Activated CD8-positive, alpha-beta memory T cell treated with anti-CD3 and anti-CD28 coated beads, Interleukin-2, amount 10 ng/mL, durations not matched to agents 7 days and 5 days (primary cell): ENCODE measurements at places on chromosomes 6 and 20. TPM values are rescaled to one million over a fixed set of nuclear protein-coding genes. Genes with fewer than 3 reads are reported as not detected.
A peak's percentile ranks its signal among the peaks of the same experiment; 100 is the strongest.

GRCh38 chr6:138970856-138971425 is 17.1 kb downstream of the REPS1 start:
- peaks cover 9% of the 10 kb centered on the region for H3K36me3 ChIP-seq
- no peak overlapping the region for H3K27ac ChIP-seq
- no peaks in the 10 kb centered on the region for H3K27me3 ChIP-seq
- peak; percentile 46 for DNase-seq
- H3K4me3 ChIP-seq: no peak overlapping the region

The TNF gene
- 65.1 TPM for total RNA-seq

GRCh38 chr6:122790028-122790422 is 967 bp downstream of the SMPDL3A start:
- H3K4me3 ChIP-seq: peak overlapping the region; percentile 83
- DNase-seq: no peak
- H3K27me3 ChIP-seq: peaks cover 63% of the 10 kb centered on the region
- no peaks in the 10 kb centered on the region for H3K36me3 ChIP-seq

The F13A1 gene
- not detected for total RNA-seq

DNA sequence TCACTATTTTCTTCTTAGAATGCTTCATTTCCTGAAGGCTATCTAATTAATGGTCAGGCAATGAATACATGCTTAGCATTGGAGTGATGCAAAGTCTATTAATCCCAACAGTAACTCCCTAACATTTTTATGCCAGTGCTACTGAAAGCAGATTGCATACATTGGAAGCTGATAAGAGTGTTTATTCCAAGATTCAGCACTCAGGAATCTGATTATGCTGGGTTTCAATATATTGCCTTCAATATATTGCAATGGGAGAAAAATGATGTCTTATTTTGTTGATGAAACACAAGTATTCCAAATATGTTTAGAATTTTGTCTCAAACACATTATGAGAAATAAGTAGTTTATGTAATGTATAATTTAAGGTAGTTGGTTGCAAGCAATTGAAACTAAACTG is 26.7 kb upstream of the TRDN start:
- no peaks in the 10 kb centered on the region for H3K36me3 ChIP-seq
- no peaks in the 10 kb centered on the region for H3K4me1 ChIP-seq
- no peak overlapping the region for H3K27ac ChIP-seq
- DNase-seq: no peak

- H3K27ac ChIP-seq: no peak overlapping the region
- no peak for DNase-seq
- no peaks in the 10 kb centered on the region for H3K36me3 ChIP-seq
- H3K4me3 ChIP-seq: no peak overlapping the region
Observed at GRCh38 chr6:130846501-130846900, 19.3 kb downstream of the SMLR1 start.

GRCh38 chr20:46056970-46057855 is 28.2 kb downstream of the SLC12A5 start:
- peaks cover 29% of the 10 kb centered on the region for H3K27me3 ChIP-seq
- peaks cover 30% of the 10 kb centered on the region for H3K4me1 ChIP-seq
- peaks cover 21% of the 10 kb centered on the region for H3K36me3 ChIP-seq
- H3K27ac ChIP-seq: no peak overlapping the region
- H3K4me3 ChIP-seq: no peak overlapping the region

- H3K4me3 ChIP-seq: no peak overlapping the region
- peaks cover 1% of the 10 kb centered on the region for H3K4me1 ChIP-seq
- H3K27ac ChIP-seq: no peak overlapping the region
- H3K27me3 ChIP-seq: peaks cover 8% of the 10 kb centered on the region
- H3K36me3 ChIP-seq: peaks cover 2% of the 10 kb centered on the region
- DNase-seq: no peak
Observed at GRCh38 chr20:37516811-37517750, 4.0 kb upstream of the NNAT start.

The PTK6 gene
- total RNA-seq: 0.21 TPM

The ECI2 gene
- 45.0 TPM for total RNA-seq

GRCh38 chr20:34089655-34090345 is 22.2 kb downstream of the EIF2S2 start:
- H3K4me3 ChIP-seq: no peak overlapping the region
- no peaks in the 10 kb centered on the region for H3K27me3 ChIP-seq
- H3K4me1 ChIP-seq: peaks cover 5% of the 10 kb centered on the region
- DNase-seq: no peak
- H3K27ac ChIP-seq: no peak overlapping the region

DNA sequence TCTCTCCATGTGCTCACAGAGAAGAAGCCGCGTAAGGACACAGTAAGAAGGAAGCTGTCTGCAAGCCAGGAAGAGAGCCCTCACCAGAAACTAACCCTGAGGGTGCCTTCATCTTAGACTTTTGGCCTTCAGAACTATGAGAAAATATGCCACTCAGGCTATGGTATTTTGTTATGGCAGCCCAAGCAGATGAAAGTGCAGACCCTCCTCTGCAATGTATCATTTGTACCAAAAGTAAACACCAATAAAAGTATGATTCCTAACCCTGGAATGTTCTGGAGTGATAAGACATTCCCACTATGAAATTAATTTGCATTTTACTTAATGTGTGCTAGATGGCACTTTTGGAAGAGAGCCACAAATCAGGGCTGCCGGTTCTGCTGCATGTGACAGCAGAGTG is 594.3 kb downstream of the UTRN start:
- H3K4me1 ChIP-seq: no peaks in the 10 kb centered on the region
- no peaks in the 10 kb centered on the region for H3K36me3 ChIP-seq
- no peak for DNase-seq
- H3K27ac ChIP-seq: no peak overlapping the region

DNA sequence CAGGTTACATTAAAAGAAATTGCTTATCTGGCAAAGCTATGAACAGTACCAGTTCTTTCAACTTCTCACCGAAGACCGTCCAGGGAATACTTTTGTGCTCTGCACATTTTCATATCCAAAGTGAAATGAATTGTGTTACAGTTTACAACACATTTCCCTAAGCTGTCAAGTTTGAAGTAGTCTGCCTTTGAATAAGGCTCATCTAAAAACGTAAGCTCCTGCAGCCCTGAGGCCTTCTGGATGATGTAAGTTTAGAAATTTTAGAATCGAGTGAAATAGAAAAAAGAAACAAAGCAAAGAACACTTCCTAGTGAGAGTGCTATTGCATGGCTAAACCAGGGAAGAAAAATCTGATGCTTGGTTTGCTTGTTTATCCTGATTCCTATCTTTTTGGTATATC is 653.8 kb downstream of the MMUT start:
- no peak overlapping the region for H3K4me3 ChIP-seq
- no peaks in the 10 kb centered on the region for H3K27me3 ChIP-seq
- H3K27ac ChIP-seq: no peak overlapping the region
- H3K36me3 ChIP-seq: no peaks in the 10 kb centered on the region
- DNase-seq: no peak

- H3K4me3 ChIP-seq: no peak overlapping the region
- H3K27me3 ChIP-seq: no peaks in the 10 kb centered on the region
- DNase-seq: no peak
- no peaks in the 10 kb centered on the region for H3K36me3 ChIP-seq
- H3K4me1 ChIP-seq: no peaks in the 10 kb centered on the region
Observed at GRCh38 chr6:126377594-126378153, 37.8 kb downstream of the CENPW start.

- H3K4me3 ChIP-seq: peak overlapping the region; percentile 86
- no peak for DNase-seq
- peaks cover 2% of the 10 kb centered on the region for H3K27me3 ChIP-seq
- peaks cover 51% of the 10 kb centered on the region for H3K4me1 ChIP-seq
- H3K36me3 ChIP-seq: peaks cover 8% of the 10 kb centered on the region
Observed at GRCh38 chr6:158560836-158561320, 987 bp downstream of the TMEM181 start.

GRCh38 chr20:22795871-22796270 is 211.5 kb upstream of the FOXA2 start:
- no peaks in the 10 kb centered on the region for H3K27me3 ChIP-seq
- H3K27ac ChIP-seq: no peak overlapping the region
- no peaks in the 10 kb centered on the region for H3K4me1 ChIP-seq
- DNase-seq: no peak

DNA sequence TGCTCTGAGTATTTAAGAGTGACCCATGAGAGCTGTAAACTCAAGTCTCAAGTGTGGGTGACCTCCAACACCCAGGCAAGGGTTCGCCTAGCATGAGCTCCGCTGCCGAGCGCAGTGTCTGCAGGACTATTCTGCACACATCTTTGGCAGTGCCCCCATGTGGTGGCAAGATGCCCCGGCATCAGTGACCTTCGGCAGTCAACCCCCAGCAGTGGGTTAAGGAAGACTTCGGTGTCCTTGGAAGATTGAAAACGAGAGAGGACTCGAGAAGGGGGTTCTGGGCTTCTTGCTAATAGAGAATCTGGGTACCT is 43.1 kb downstream of the RBM38 start:
- H3K4me3 ChIP-seq: no peak overlapping the region
- peaks cover 54% of the 10 kb centered on the region for H3K4me1 ChIP-seq
- peaks cover 5% of the 10 kb centered on the region for H3K36me3 ChIP-seq
- peaks cover 15% of the 10 kb centered on the region for H3K27me3 ChIP-seq
- peak overlapping the region; percentile 86 for H3K27ac ChIP-seq

GRCh38 chr20:48999890-49000870 is 45.9 kb upstream of the CSE1L start:
- peaks cover 33% of the 10 kb centered on the region for H3K36me3 ChIP-seq
- H3K4me1 ChIP-seq: no peaks in the 10 kb centered on the region
- DNase-seq: no peak
- H3K27me3 ChIP-seq: no peaks in the 10 kb centered on the region
- H3K27ac ChIP-seq: peak overlapping the region; percentile 9

GRCh38 chr6:132812756-132813172 is 1.6 kb upstream of the RPS12 start:
- peak overlapping the region; percentile 97 for H3K4me3 ChIP-seq
- H3K27me3 ChIP-seq: peaks cover 18% of the 10 kb centered on the region
- DNase-seq: no peak
- peaks cover 38% of the 10 kb centered on the region for H3K36me3 ChIP-seq

GRCh38 chr6:41677124-41677921 is 39.1 kb downstream of the MDFI start:
- no peak overlapping the region for H3K27ac ChIP-seq
- H3K4me3 ChIP-seq: no peak overlapping the region
- H3K36me3 ChIP-seq: no peaks in the 10 kb centered on the region

GRCh38 chr6:3444276-3445088 is 12.4 kb downstream of the SLC22A23 start:
- H3K4me1 ChIP-seq: no peaks in the 10 kb centered on the region
- H3K27ac ChIP-seq: no peak overlapping the region
- no peak for DNase-seq
- no peak overlapping the region for H3K4me3 ChIP-seq
- H3K36me3 ChIP-seq: no peaks in the 10 kb centered on the region

- H3K27ac ChIP-seq: peak overlapping the region; percentile 87
- DNase-seq: no peak
- peaks cover 19% of the 10 kb centered on the region for H3K36me3 ChIP-seq
- H3K4me1 ChIP-seq: peaks cover 72% of the 10 kb centered on the region
- no peaks in the 10 kb centered on the region for H3K27me3 ChIP-seq
Observed at GRCh38 chr6:75613056-75613501, 11.4 kb downstream of the SENP6 start.

GRCh38 chr6:26027491-26028211 is 59.6 kb upstream of the HFE start:
- peak overlapping the region; percentile 83 for H3K4me3 ChIP-seq
- peaks cover 8% of the 10 kb centered on the region for H3K36me3 ChIP-seq
- no peak for DNase-seq
- H3K27me3 ChIP-seq: peaks cover 10% of the 10 kb centered on the region

DNA sequence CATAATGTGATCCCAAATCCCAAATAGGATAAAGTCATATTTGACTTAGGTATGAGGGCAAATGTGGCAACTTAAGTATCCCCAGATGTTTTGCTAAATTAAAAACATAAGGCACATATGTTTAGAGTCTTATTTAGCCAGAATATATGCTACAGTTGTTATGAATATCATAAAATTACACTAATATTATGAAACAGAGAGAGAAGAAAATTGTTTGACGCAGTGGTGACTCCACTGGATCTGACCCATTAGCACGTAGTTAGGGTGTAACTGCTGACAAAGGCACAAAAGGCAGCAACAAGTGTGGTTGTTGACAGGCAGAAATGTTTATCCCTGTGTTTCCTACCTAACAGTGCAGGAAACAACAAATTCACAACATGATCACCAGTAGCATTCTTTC is 152.4 kb upstream of the THBS2 start:
- no peak overlapping the region for H3K4me3 ChIP-seq
- no peaks in the 10 kb centered on the region for H3K4me1 ChIP-seq
- DNase-seq: no peak
- H3K27me3 ChIP-seq: peaks cover 10% of the 10 kb centered on the region

The CCHCR1 gene
- 48.3 TPM for total RNA-seq

The CLPSL2 gene
- total RNA-seq: not detected

GRCh38 chr6:135195041-135195440 is 13.9 kb downstream of the MYB start:
- H3K4me1 ChIP-seq: peaks cover 36% of the 10 kb centered on the region
- no peak for DNase-seq
- H3K27me3 ChIP-seq: no peaks in the 10 kb centered on the region
- H3K27ac ChIP-seq: no peak overlapping the region

- H3K27ac ChIP-seq: no peak overlapping the region
- no peak for DNase-seq
- no peak overlapping the region for H3K4me3 ChIP-seq
- no peaks in the 10 kb centered on the region for H3K27me3 ChIP-seq
Observed at GRCh38 chr6:168162366-168162765, 83.4 kb upstream of the FRMD1 start.

- no peak overlapping the region for H3K27ac ChIP-seq
- DNase-seq: no peak
- H3K4me3 ChIP-seq: no peak overlapping the region
- H3K36me3 ChIP-seq: no peaks in the 10 kb centered on the region
- no peaks in the 10 kb centered on the region for H3K4me1 ChIP-seq
- no peaks in the 10 kb centered on the region for H3K27me3 ChIP-seq
Observed at GRCh38 chr20:21944227-21944626, 238.8 kb downstream of the PAX1 start.

- H3K36me3 ChIP-seq: peaks cover 57% of the 10 kb centered on the region
- DNase-seq: peak; percentile 76
- H3K27ac ChIP-seq: peak overlapping the region; percentile 95
Observed at GRCh38 chr6:16473184-16473907, 235.0 kb downstream of the GMPR start.

The PRL gene
- not detected for total RNA-seq

The CCM2L gene
- not detected for total RNA-seq

- peaks cover 8% of the 10 kb centered on the region for H3K4me1 ChIP-seq
- H3K36me3 ChIP-seq: peaks cover 1% of the 10 kb centered on the region
- no peak overlapping the region for H3K4me3 ChIP-seq
- no peaks in the 10 kb centered on the region for H3K27me3 ChIP-seq
- no peak overlapping the region for H3K27ac ChIP-seq
- no peak for DNase-seq
Observed at GRCh38 chr6:114998492-114998891, 655.7 kb upstream of the HS3ST5 start.

- H3K4me3 ChIP-seq: no peak overlapping the region
- no peaks in the 10 kb centered on the region for H3K27me3 ChIP-seq
- peaks cover 2% of the 10 kb centered on the region for H3K36me3 ChIP-seq
- H3K27ac ChIP-seq: peak overlapping the region; percentile 42
Observed at GRCh38 chr6:134289204-134289575, 28.7 kb downstream of the SGK1 start.
